A172 (cell line): ENCODE measurements at places on chromosomes 12 and 14. TPM values are rescaled to one million over a fixed set of nuclear protein-coding genes. Genes with fewer than 3 reads are reported as not detected.
A peak's percentile ranks its signal among the peaks of the same experiment; 100 is the strongest.

The GRIN2B gene
- not detected in 2 replicates for total RNA-seq

The KLRK1 gene
- total RNA-seq = not detected in 2 replicates

The RAP1B gene
- total RNA-seq = 366 and 414 TPM in 2 replicates

The TAS2R50 gene
- not detected in 2 replicates for total RNA-seq

The GTF2A1 gene
- 15.3 and 16.0 TPM in 2 replicates for total RNA-seq

GRCh38 chr12:84186433-84186832 is 726.2 kb downstream of the SLC6A15 start:
- no peak for DNase-seq

- no peak for DNase-seq
Observed at GRCh38 chr12:92546635-92547348, 156.0 kb upstream of the PLEKHG7 start.

- DNase-seq = no peak
Observed at GRCh38 chr14:76101391-76102379, 50.0 kb upstream of the GPATCH2L start.

GRCh38 chr12:128543971-128544370 is 277.0 kb downstream of the TMEM132C start:
- DNase-seq = no peak

DNA sequence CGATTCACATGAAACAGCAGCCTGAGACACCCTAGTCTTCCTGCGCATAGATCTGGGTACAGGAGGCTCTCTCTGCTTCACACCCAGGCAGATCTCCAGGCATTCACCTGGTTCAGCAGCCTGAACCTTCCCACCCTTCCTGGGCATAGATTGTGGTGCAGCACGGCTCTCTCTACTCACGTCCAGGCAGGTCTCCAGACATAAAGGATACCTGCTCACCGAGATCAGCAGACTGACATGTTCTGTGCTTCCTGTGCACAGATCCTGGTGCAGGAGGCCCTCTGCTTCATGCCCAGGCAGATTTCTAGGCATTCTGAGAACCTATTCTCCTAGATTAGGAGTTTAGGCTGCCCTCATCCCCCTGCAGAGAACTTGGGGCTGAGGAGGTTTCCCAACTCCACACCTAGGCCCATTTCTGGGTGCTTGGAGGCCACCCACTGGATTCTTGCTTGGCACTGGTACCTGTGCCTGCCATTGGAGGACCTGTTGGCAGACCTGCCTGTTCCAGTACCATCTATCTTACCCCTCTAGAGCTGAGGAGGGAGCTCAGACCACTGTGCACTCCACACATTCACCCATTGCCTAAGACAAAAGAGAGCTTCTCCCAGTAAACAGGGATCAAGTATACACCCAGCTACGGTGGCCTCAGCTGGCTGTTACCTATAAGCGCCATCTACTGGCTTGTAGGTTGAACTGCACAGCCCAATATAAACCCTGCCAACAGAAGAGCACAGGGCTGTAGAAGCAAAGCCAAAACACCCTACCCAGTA is 28.0 kb upstream of the GARIN6 start:
- peak; percentile 19 for DNase-seq

- no peak for DNase-seq
Observed at GRCh38 chr12:77122661-77123060, 57.3 kb upstream of the E2F7 start.

GRCh38 chr14:73829526-73830431 is 21.9 kb upstream of the PTGR2 start:
- DNase-seq = peak; percentile 72

- DNase-seq = no peak
Observed at GRCh38 chr12:28824849-28825248, 324.2 kb upstream of the FAR2 start.

DNA sequence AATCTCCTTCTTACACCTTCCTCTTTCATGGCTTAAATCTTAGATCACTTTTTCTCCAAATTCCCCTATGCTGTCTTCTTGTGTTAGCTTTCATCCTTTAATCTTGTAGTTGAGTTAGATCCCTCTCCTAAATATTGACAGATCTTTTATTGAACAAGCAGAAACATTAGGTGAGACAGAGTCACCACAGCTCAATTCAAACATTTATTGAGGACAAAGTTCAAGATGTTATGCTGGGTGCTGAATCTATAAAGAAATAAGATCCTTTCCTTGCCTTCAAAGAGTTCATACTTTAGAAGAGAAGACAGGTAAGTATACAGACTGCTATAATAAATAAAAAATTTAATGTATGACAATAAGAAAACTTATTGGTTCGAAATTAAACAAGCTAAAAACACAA is 109.7 kb downstream of the TXNDC16 start:
- no peak for DNase-seq

GRCh38 chr12:88854260-88854659 is 274.0 kb upstream of the KITLG start:
- DNase-seq = peak; percentile 57

GRCh38 chr12:132437252-132437932 is 52.6 kb upstream of the FBRSL1 start:
- DNase-seq = peak; percentile 46

- no peak for DNase-seq
Observed at GRCh38 chr12:69719336-69720316, 19.0 kb upstream of the RAB3IP start.

GRCh38 chr14:100786131-100786530 is 39.8 kb upstream of the MEG3 start:
- no peak for DNase-seq
